Right atrium auricular region (tissue), 2 donors: ENCODE measurements at places on chromosomes 12 and 14.

- no peak for DNase-seq
These were observed 15.7 kb downstream of the ASPG start for GRCh38 chr14:104101086-104101621.

- DNase-seq, result no peak
These were observed 1.4 kb downstream of the SYNE3 start for GRCh38 chr14:95515080-95515489.

DNA sequence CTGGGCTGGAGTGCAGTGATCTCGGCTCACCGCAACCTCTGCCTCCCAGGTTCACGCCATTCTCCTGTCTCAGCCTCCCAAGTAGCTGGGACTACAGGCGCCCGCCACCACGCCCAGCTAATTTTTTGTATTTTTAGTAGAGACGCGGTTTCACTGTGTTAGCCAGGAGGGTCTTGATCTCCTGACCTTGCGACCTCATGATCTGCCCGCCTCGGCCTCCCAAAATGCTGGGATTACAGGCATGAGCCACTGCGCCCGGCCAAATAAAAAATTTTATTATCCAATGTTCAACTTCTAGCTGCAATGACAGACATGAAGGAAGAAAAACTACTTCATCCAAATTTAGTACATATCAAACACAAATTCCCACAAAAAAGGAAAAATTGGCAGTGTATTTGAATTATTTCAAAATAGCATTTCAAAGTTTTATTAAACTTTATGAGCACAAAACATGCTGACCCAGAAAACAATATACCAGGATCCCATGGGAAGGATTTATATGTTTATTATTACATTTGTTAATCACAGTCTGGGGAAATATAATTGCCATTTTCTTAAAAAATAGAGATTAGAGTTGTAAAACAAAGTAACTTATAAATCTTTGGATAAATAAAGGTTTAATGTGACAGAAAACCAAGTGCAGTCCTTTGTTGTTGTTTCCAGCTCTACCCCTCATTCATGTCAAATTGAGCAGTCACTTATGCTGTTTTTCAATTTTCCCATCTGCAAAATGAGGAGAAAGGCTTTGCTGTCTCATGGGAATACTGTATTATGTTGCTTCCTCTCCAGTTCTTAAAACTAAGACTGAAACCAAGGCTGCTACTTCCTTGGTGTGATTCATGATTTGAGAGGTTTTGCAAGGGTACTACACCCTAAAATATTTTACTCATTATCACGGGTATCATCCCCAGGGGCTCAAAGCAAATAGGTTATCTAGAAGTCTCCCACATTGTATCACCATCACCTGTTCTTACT, 155.2 kb upstream of the AVPR1A start:
- no peak for DNase-seq

DNA sequence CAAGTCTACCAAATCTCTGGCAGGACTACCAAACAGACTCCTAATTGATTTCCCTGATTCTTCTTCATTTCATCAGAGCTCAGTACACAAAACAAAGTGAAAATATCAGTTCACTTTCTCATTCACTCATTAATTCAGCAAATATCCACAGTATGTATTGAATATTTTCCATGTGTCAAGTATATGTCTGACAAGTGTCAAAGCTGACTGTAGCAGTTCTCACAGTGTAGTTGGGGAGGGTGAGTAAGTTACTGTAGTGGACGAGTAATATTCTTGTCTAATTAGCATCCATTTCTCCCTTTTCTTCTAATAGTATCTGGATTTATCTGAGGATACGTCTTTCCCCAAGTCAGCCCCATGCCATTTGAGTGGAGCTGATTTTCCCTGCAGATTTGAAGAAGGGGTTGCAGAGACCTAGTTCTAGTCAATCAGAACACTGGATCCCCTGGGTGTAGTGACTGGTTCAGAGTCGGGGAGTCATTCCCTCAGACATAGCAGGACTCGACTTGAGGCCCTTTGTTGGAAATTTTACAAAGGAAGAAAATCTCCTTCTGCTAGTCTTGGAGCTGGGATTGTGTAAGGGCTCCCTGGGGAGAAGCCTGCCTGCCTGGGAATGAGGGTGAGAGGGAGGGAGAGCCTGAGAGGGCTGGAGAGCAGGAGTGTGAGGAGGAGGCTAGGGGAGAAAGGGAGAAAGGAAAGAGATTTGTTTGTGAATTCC, 51.4 kb downstream of the GRIP1 start:
- DNase-seq, result no peak

DNA sequence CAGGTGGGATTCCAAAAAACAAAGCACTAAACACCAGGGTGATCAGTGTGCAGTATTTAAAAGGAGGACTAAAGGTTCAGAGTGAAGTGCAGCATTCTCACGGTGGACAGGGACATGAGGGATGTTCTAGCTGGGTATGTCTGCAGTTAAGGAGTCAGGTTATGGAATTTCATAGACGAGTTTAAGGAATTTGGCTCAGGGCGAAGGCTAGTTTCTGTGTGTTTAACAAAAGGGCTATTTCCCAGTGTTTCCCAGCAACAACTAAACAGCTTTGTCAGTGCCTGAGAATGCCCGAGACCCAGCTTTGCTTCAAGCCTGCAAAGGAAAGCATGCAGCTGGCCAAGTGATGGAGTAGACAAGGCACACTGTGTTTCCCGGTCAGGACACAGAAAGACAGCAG, 7.0 kb downstream of the KRT1 start:
- DNase-seq, result no peak

GRCh38 chr14:79728331-79728730, 483.0 kb downstream of the DIO2 start:
- DNase-seq, result no peak

DNA sequence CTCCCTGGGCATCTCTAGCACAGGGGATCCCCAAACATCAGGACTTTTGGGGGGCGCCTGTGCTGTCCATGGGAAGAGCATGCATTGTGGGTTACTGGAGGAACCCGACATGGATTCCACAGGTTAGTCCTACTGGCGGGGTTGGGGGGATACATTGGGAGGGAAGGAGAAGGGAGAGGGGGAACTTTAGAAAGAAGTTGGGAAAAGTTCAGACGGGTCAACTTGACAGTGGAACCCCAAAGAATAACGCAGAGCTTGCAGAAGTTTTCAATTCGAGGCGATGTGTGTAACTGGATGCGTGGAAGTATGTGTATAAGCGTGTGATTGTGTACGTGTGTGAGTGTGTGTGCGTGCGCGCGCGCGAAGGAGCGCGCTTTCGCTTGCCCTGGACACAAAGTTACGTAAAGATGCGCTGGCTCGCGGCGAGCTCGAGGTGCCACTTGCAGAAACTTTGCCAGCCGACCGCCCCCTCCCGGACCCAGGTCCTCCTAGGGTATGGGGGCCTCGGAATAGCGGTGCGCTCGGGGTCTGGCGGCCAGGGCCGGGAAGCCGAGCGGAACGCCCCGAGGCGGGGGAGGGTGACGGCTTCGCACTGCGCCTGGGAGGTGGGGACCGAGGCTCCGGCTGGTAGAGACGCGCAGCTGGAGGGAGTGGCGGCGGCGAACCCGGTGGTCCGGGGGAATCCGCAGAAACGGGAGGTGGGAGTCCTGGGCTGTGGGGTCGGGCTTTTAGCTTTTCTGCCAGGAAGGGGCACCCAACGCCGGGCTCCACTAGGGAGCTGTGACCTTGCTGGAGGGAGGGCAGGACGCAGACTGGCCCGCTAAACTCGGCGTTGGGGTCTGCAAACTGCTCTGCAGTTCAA, 669 bp downstream of the RFX4 start:
- no peak for DNase-seq

GRCh38 chr14:68501171-68501570, 291.7 kb downstream of the ZFP36L1 start:
- DNase-seq, result no peak

GRCh38 chr12:60059180-60059579, 463.4 kb downstream of the SLC16A7 start:
- DNase-seq, result no peak

DNA sequence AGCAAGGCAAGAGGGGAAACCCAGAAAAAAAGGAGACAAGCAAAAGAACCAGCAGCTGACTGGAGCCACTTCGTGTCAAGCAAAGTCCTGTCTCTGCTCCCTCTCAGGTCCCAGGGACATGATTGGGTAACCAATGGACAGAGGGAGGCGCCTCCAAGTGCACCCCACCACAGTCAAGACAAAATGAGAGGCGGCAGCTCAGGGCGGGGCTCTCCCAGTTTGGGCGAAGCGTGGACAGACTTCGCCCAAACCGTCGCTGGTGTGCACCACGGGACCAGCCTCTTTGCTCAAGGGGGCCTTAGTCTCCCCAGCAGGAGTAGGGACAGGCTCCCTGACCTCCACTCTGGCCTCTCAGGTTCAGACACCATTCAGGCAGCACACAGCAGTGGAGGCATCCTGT, 1.5 kb upstream of the BEGAIN start:
- DNase-seq, result no peak

DNA sequence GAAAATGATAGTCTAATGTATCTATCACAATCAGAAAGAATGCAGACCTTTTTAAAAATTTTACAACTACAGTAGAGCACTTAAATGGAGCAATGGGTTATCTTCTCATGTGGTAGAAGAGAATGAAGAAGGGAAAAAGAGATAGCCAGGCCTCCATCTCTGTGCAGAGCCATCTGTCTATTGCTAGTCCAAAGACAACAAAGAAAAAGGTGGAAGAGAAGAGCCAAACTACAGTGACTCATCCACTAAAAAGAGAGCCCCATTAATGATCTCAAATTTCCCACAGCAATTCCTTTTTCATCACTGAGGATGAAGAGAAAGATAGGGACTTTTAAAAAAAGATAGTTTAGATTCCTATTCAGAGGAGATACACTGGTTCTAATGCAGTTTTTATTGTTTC, 232.9 kb downstream of the ATXN7L3B start:
- no peak for DNase-seq

- no peak for DNase-seq
These were observed 26.9 kb downstream of the SCARB1 start for GRCh38 chr12:124836759-124837158.

DNA sequence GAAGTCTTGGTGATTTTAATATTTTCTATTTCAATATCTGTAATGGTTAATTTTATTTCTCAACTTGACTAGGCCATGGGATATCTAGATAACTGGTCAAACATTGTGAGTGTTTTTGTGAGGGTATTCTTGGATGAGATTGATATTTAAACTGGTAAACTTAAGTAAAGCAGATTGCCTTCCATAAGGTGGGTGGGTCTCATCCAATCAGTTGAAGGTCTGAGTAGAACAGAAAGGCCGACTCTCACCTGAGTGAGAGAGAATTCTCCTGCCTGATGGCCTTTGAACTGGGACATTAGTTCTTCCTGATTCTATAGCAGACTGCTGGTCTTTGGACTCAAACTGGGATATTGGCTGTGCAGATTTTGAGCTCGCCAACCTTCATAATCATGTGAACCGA, 36.3 kb downstream of the OTOGL start:
- no peak for DNase-seq

- DNase-seq, result no peak
These were observed 59.9 kb downstream of the MGST1 start for GRCh38 chr12:16407346-16407745.
